ENCODE measurements at places on chromosomes 5 and 9.

DNA sequence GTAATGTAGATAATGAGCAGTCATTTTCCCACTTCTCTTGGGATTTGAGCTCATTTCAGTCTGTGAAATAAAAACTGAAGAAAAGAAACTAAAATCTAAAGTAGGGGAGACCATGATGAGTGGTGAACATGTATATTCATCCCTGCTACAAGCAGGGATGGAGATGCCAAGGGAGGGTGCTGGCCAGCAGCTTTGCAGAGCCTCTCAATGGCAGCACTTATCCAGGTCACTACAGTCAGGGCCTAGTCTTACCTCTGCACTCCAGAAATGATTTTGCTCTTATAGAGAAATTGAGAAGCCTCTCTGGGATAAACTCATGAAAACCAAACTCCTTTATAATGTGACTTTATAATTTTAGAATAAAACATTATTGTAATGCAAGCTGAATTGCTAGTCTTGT lies 317.6 kb downstream of the FBXL17 start:
- no peak for DNase-seq

GRCh38 chr9:137354153-137354844 lies 52.2 kb upstream of the NRARP start:
- no peak for DNase-seq

DNA sequence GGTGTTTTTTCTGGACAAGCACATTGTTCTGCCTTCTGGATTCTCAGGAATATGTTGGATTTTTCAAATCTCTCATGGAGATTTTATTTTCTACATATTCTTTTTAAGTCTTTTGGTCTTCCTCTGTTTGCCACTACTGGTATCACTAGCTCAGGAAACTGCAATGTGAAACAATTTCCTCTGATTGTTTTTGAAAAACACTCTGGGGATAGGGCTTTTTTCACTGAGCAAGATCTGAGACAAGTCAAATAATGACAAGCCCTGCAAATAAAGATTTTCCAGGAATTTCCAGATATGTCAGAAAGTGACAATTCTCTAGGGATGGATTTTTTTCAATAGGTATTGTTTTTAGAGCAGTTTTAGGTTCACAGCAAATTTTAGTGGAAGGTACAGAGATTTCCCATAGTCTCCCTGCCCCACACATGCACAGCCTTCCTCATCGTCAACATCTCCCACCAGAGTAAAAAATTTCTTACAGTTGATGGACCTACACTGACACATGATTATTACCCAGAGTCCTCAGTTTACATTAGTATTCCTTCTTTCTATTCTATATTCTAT lies 86.9 kb upstream of the TMEM161B start:
- no peak for DNase-seq

GRCh38 chr5:99059685-99060084 lies 130.9 kb upstream of the CHD1 start:
- no peak for DNase-seq

DNA sequence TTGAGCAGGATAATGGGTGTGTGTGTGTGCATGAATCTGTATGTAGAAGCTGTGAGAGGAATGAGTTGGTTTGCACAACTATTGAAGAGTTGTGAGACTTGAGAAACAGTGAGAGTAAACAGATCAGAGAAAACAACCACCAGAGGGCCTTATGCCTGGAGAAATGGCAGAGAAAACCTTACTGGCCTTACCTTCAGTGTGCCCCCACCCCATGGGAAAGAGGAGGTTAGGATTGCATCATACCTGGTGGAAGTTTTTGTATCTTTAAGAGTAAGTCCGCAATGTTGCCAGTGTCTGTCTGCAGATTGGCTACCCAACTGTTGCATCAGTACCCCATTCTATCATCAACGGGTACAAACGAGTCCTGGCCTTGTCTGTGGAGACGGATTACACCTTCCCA lies 1909.4 kb upstream of the WWC1 start:
- DNase-seq, result no peak

DNA sequence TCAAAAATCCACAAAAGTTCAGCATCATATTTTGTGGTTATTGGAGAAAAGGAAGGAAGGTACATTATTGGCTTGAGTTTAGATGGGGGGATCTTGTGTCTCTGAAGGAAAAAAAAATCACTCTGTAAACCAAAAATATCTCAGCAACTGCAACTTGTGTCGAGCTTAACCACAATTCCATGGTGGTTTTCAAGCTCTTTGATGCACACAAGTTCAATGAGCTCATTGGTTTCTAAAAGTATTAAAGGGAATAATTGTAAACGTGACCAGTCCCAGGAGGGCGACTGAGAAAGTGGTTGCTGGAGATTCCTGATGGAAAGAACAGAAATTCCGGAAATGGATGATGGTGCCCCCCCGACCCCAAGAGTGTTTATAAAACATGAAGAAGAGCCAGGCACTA lies 173.8 kb downstream of the PSAT1 start:
- no peak for DNase-seq

DNA sequence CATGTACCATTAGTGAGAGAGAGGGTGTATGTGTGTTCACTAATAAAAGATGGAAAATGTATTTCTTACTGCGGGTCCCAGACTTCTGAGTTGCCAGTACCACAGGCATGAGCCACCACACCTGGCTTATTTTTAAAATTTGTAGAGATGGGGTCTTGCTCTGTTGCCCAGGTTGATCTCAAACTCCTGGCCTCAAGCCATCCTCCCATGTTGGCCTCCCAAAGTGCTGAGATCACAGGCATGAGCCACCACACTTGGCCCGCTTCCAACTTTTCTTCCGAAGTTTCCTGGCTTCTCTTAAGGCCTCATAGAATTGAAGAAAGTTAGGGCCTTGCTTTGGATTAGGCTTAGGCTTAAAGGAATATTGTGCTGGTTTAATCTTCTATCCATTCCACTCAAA lies 40.4 kb upstream of the F2RL2 start:
- DNase-seq, result no peak

DNA sequence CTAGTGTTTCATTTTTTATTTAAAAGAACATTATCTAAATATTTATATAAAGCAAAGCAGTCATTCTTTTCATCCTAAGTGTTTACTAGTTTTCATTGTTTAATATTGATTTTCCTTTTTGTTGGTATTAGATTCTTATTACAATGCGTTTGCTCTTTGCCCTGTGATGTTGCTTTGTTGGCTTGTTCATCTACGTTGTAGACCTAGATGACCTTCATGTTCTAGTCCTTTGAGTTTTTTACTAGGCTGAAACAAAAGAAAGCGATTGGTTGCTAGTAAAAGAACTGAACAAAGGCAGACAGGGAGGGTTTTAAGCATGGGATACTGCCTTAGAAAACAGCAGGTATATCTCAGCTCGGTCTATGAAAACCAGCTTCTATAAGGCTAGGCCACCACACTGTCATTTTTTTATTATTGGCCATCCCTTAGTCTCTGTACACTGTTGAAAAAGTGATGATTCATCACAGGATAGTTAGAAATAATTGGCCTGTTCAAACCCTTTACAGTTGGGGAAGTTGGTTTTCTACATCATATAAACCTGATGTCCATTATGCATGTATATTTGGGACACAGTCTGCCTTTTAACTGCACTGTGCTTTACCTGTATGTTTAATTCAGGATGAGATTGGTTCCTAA lies 119.0 kb downstream of the ZCCHC7 start:
- no peak for DNase-seq

GRCh38 chr5:108174286-108174685 lies 207.6 kb downstream of the FBXL17 start:
- DNase-seq, result no peak

DNA sequence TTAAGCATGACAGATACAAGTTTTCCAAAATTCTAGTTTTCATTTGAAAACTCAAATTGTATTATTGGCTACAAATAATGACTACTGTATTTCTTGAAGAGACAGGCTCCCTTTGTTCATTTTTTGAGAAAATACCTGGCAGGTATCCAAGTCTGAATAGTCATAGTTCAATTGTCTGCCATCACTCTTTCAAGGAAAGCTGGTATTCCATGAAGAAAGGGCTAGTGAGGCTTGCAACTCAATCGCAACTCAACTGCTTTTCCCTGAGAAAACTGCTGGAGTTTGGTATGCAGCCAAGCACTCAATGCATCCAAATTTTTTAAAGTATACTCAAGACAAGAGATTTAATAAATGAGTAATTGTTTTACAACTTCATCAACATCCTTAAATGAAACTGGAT lies 61.4 kb upstream of the TRIO start:
- no peak for DNase-seq

DNA sequence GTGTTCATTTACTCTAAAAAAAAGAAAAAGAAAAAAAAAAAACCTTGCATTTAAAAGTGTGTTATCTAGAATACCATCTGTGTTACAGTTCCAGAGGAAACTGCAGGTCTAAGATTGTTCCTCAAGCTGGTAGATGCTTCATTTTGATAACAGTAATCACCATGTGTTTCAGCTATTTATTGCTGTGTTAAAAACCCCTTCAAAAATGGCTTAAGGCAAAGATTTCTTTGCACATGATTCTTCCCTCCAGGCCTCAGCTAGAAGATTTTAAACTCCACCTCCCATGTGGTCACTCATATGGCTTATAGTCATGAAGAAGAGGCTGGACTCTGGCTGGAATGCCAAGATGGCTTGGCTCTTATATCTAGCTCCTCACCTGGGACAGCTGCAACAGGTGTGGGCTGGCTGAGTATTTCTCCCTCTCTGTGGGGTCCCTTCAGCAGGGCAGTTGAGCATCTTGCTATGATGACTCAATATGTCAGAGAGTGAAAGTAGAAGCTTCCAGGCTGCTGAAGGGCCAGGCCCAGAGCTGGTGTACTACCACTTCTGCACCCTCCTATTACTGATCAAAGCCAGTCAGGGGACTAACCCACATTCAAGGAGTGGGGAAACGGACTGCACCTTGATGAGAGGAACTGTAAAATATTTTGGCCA lies 920.4 kb upstream of the DMAC1 start:
- no peak for DNase-seq

- DNase-seq, result no peak
Observed at GRCh38 chr5:1801222-1801966, at the start of gene NDUFS6. TSS of gene NDUFS6 (plus strand) at chr5:1801407. CDS start at chr5:1801418, 11 bp downstream.

DNA sequence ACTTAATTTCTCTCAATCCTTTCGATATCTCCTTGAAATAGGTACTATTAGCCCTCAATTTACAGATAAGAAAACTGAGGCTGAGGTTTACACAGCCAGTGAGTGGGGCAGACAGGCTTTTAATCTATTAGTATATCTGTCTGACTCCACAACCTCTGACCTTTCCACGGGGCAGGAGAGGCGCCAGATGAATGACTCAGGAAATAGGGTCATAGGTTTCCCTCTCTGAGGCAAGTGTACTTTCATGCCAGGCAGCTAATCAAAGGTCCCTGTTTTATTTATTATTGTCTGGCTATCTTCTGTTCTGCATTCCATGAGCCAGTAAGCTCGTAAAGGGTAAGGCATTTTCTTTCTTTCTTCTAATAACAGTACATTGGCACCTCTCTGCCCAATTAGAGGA lies 79.6 kb upstream of the KLF4 start:
- DNase-seq, result no peak

GRCh38 chr5:99191206-99191745 lies 262.5 kb upstream of the CHD1 start:
- peak; percentile 22 for DNase-seq

- no peak for DNase-seq
Observed at GRCh38 chr5:178381206-178381605, 148.6 kb upstream of the PHYKPL start.

DNA sequence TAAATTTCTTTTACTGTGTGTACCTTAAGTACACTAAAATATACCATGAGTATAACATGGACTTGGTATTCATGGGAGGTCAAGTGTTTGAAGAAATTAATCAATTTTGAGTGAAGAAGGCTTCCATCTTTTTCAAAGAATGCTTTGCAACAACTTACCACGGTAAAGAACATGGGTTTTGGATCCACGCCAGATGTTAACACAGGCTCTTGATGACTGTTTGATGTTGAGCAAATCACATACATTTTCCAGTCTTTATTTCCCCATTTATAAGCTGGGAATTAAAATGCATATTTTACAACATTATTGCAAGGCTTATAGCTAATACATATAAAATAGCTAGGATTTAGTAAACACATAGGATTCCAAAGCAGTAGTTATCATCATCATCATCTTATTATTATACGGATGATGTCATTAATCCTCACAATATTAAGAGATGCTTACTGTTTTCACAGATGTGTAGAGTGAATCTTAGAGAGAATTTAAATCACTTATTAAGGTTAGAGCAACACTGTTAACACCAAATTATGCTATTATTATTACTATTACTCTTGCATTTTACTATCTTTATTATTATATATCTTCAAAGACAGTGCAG lies 362.0 kb downstream of the PRELID2 start:
- DNase-seq, result peak; percentile 31

DNA sequence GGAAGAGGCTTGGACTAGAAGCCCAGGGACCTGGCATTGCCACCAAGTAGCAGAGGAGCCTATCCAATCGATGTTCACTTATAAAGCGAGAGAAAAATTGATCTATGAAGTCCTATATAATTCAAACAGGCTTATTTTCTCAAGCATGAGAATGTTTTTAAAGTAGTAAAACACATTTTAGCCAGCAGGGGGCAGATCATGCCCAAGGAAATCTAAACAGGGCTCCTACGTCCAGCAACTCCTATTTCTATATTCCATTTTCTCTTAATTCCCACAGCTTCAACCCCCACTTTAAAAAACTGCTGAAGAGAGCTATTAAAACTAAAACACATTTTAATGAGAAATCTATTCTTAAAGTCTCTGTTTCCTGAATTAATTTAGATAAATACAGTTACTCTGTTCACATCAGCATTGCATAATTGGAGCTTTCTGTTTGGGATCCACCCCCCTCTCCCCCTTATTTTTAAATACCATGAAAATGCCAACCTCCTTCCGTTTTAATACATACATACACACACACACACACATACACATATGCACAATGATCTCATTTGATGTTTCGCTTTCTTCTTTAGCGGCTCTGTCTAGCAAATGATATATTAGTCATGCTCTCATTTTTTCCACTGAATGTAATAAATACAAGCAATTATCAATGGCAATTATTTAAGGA lies 144.9 kb downstream of the MYO10 start:
- no peak for DNase-seq

GRCh38 chr9:132537352-132537751 lies 45.1 kb upstream of the BARHL1 start:
- no peak for DNase-seq

DNA sequence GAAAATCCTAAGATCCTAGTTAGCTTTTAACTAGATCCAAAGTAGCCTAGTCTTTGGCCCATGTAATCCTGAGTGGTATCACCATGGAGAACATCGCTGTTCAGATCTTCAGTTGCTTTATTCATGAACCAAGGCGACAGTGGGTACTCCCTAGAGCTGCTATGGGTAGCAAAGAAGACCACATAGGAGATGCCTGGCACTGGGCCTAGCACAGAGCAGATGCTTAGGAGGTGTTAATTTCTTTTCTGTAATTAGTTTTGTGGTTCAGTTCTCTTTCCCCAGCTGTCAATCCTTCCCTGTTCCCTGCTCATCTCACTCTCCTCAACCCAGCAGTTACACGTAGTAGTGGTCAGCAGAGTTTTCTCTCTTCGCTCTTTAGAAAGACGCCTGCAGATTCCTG lies 9.3 kb downstream of the CAST start:
- no peak for DNase-seq

- DNase-seq, result no peak
Observed at GRCh38 chr5:29218138-29218537, 1975.3 kb upstream of the CDH6 start.

- peak; percentile 74 for DNase-seq
Observed at GRCh38 chr5:91301106-91301846, 81.8 kb downstream of the ARRDC3 start.
